ENCODE measurements at places on chromosomes 2 and 18. TPM values are rescaled to one million over a fixed set of nuclear protein-coding genes. Genes with fewer than 3 reads are reported as not detected.
A peak's percentile ranks its signal among the peaks of the same experiment; 100 is the strongest.

The BABAM2 gene
- 25.6 TPM for total RNA-seq

The CNRIP1 gene
- 39.8 TPM for total RNA-seq

The UGT1A10 gene
- not detected for total RNA-seq

DNA sequence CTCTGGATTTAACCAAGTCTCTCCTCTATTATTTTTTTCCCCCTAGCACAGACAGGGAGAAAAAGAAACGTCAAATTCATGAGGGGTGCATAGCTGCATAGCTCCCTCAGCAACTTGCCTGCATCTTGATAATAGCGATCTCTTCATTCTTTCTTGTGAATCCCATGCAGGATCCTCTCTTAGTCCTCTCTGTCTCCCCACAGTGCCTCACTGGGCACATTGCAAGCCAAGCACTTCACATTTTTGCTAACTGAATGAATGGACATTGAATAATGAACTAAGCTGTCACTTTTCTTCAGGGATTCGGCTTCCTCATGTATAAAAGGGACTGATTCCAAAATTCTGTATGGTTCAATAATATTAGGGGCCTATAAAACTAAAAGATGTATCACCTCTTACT is 2.9 kb upstream of the EPB41L3 start:
- H3K27me3 ChIP-seq, result no peaks in the 10 kb centered on the region
- peak; percentile 74 for DNase-seq
- H3K36me3 ChIP-seq, result no peaks in the 10 kb centered on the region
- H3K27ac ChIP-seq, result no peak overlapping the region
- no peak overlapping the region for H3K4me3 ChIP-seq
- no peaks in the 10 kb centered on the region for H3K4me1 ChIP-seq

DNA sequence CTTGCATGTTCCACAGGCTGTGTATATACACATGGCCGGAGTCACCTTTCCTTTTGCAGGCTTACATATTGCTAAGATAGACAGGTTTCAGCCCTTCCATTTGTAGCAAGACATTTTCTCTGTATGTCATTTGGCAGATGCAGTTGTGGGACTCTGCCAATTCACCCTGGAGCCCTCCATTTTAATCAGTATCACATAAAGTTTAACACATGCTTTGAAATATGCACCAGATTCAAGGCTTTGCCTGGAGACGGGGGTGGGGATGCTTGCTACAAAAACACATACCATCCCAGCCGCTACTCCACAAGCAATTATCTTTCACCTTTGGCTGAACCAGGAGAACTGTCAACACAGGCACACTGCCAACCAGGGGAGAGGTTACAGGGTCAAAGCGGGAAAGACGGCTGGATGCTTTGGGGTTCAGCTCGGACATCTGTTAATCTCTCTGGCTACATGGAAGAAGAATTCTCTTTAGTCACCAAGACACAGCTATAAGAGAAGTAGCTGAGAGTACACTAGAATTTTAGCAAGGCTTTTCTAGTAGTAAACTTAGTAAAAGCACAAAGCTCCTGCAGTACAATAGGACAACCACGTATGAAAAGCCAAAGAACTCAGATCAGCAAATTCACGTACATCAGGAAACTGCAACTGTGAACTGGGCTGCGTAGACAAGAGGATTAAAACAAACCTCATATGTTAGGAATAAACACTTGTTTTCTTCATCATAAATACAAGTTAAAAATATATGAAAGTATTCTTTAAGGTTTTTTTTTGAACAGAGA is 130.9 kb downstream of the EXOC6B start:
- H3K4me1 ChIP-seq, result peaks cover 3% of the 10 kb centered on the region
- peak; percentile 88 for DNase-seq
- H3K36me3 ChIP-seq, result no peaks in the 10 kb centered on the region
- no peak overlapping the region for H3K27ac ChIP-seq
- no peak overlapping the region for H3K4me3 ChIP-seq

GRCh38 chr18:37424507-37424906 is 141.1 kb downstream of the CELF4 start:
- no peaks in the 10 kb centered on the region for H3K27me3 ChIP-seq
- no peak for DNase-seq
- H3K36me3 ChIP-seq, result no peaks in the 10 kb centered on the region
- no peak overlapping the region for H3K27ac ChIP-seq

GRCh38 chr2:50956886-50957285 is 75.0 kb downstream of the NRXN1 start:
- no peaks in the 10 kb centered on the region for H3K36me3 ChIP-seq
- no peak overlapping the region for H3K27ac ChIP-seq

GRCh38 chr2:26292646-26293045 is 47.9 kb downstream of the HADHB start:
- H3K4me1 ChIP-seq, result peaks cover 2% of the 10 kb centered on the region
- no peak overlapping the region for H3K27ac ChIP-seq
- DNase-seq, result peak; percentile 28
- peaks cover 3% of the 10 kb centered on the region for H3K36me3 ChIP-seq
- no peaks in the 10 kb centered on the region for H3K27me3 ChIP-seq
- no peak overlapping the region for H3K4me3 ChIP-seq

DNA sequence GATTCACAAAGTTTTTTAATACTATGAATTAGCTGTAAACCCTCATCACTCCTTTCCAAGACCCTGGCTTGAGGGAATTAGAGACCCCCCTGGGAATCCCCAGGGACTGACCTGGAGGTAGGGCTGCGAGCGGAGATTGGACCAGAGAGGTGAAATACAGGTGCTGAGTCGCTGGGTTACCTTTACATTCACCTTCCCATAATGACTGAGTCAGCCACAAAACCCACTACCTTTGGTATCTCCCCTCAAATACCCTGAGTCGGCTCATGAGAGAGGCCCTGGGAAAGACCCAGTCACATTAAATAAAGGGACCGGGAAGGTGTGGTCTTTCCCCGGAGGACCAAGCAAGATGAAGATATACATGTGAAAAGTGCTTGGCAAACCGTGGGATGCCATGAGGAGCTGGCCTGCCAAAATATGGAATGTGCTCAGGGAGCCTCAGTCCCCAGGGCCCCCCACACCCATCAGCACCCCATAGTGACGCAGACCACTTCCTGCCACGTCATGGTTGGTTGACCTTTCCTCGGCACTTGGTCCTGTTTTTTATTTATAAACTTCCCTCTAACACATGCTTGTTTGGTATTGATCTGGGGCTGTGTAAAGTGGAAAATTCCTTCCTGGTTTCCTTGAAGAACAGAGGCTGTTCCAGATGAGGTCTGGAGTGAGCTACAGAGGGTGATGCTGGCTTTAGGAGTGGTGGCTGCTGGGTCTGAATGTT is 51.4 kb downstream of the IL1RL2 start:
- H3K36me3 ChIP-seq, result no peaks in the 10 kb centered on the region
- peaks cover 3% of the 10 kb centered on the region for H3K4me1 ChIP-seq
- peak; percentile 86 for DNase-seq
- no peaks in the 10 kb centered on the region for H3K27me3 ChIP-seq
- no peak overlapping the region for H3K4me3 ChIP-seq

DNA sequence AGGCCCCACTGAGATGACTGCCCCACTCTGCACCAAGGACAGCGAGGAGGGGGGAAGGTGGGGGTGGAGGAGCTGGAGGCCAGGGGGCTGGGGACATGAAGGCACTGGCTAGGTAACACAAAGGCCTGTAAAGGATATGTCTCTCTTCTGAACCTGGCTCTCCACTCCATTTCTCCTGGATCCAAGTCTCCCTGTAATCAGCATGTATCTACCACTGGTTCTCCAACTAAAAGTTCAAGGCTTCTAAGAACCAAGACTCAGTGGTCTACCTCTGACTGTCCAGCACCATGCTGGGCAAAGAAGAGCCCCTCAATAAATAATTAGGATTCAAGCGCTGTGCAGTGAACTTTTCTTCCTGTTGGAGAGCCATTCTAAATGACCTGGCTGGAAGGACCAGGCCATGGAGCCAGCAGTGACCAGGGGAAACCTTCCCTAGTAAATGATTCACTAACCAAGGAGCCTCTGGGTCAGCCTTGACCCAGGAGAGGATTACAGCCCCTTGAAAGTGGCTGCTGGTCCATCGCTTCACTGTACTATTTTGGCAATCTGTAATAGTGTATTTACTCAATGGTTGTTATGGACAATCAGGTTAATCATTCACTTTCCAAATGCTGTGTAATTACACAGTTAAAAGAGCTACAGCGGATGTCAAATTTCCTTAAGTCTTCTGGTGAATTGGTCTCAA is 73.2 kb downstream of the BCL11A start:
- H3K36me3 ChIP-seq, result no peaks in the 10 kb centered on the region
- no peak overlapping the region for H3K4me3 ChIP-seq
- no peaks in the 10 kb centered on the region for H3K27me3 ChIP-seq
- no peak for DNase-seq
- peaks cover 7% of the 10 kb centered on the region for H3K4me1 ChIP-seq
- no peak overlapping the region for H3K27ac ChIP-seq

DNA sequence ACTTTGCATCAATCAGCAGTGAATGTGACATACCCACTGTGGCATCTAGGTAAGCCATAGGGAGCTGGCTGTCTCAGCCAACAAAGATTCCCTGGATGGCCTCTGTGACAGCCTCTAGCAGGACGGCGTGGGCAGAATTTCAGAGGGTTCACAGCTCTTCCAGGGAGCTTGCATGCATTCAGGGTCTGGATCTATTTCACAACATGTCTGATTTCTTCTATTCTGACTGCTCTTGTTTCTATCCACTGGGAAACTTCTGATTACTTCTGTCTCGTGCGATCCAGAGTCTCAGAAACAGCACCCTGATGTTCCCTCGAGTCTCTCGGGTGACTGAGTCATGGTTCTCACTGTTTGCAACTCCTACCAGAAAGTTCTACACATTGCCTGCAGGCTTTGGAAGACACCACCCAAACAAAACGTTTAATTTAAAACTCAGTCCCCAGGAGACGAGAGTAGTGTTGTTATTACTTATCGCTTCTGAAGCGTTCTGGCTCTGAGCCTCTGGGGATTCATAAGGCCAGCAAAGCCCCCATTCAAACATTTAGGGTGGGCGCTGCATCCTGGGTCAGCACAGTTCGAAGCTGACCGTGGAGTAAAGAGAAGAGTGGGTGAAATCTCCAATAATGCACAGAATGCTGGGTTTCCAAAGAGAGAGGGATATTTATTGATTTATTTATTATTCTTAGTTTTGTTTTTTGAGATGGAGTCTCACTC is 41.9 kb upstream of the ODC1 start:
- peaks cover 16% of the 10 kb centered on the region for H3K27me3 ChIP-seq
- H3K4me1 ChIP-seq, result no peaks in the 10 kb centered on the region
- no peaks in the 10 kb centered on the region for H3K36me3 ChIP-seq
- no peak for DNase-seq

GRCh38 chr2:139478165-139478914 is 698.1 kb upstream of the NXPH2 start:
- no peaks in the 10 kb centered on the region for H3K36me3 ChIP-seq
- no peak for DNase-seq
- H3K27me3 ChIP-seq, result no peaks in the 10 kb centered on the region
- H3K4me3 ChIP-seq, result no peak overlapping the region

- H3K36me3 ChIP-seq, result no peaks in the 10 kb centered on the region
- no peak for DNase-seq
- H3K27me3 ChIP-seq, result no peaks in the 10 kb centered on the region
- no peaks in the 10 kb centered on the region for H3K4me1 ChIP-seq
Measured at GRCh38 chr18:7856733-7857132, 289.6 kb downstream of the PTPRM start.

DNA sequence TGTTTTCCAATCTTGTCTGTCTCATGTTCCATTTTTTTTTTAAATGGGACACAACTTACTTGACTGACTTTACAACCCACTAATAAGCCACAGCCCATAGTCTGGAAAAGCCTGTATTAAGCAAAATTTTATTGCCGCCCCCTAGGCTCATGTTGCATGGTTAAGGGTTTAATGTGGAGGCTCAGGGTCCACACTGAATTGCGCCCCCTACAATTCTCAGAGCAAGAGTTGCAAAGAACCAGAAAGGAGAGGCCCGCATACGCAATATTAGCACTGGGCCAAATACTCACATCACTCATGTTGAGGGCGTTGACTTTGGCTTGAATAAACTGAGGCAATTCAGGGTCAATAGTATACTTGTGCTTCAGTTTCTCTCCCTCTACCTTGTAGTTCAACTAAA is 65.5 kb downstream of the NEB start:
- H3K27me3 ChIP-seq, result no peaks in the 10 kb centered on the region
- H3K27ac ChIP-seq, result no peak overlapping the region
- no peaks in the 10 kb centered on the region for H3K4me1 ChIP-seq
- H3K4me3 ChIP-seq, result no peak overlapping the region
- DNase-seq, result no peak
- no peaks in the 10 kb centered on the region for H3K36me3 ChIP-seq

DNA sequence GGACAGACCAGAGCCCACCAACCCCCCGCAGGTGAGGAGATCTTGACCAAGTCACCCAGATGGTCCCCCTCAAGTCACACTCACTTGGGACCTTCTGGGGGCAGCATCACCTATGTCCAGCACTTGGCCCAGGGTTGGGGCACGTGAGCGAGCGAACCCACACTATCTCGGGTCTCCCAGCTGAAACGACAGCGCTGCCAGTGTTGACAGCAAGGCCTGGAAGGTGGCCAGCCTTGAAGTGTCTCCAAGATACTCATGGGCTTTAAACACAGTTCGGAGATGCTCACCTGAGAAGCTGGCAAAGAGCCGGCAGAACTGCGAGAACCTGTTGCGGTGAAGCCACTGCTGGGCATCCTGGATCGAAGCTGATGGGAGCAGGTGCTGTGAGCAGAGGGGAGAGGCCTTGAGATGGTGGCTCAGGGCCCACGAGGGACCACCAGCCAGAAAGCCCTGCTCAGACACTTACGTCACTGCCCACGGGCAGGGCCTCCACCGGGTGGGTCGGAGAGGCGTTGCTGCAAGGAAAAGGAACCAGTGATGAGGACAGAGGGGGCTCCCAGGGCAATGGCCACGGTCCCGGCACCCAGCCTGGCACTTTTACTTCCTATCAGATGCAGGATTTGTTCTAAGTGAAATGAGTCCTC is 47.5 kb downstream of the TFCP2L1 start:
- no peak overlapping the region for H3K4me3 ChIP-seq
- peaks cover 12% of the 10 kb centered on the region for H3K27me3 ChIP-seq
- H3K36me3 ChIP-seq, result no peaks in the 10 kb centered on the region

DNA sequence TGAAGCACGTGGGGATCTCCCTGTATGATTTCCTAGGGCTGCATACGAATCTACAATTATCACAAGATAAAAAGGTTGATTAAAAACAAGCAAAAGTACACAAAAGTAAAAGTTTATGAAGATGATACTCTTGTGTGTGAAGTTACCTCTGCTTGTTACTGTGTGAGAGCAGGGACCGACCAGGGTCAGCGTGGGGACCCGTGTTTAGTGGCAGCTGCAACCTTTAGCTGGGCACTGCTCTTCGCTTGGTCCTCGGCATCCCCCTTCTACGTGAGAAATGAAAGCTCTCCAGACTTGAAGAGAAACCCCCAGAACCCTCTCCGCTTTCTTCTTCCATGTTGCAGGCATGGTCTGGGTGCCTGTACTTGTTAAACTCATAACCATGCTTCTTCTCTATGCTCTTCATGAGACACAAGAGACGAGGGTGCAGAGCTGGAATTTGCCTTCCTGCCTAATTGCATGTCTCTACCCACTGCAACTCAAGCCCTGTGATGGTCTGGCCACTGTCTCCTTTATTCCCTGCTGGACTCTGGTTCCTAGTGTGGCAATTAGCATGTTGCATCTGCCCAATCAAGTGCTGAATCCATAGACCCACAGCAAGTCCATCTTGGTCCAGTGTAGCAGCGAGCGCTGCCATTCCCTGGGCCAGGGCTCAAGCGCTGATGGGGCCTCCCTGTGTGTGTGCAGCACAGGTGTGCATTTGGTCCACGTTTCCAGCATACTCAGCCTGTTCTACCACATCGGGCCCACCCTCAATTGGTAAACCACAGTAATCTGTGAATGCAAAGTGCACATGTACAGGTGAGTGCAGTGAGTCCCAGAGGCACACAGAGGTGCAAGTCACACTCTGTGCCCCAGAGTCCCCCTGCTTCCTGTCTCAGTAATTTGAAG is 88.5 kb downstream of the TWIST2 start:
- H3K4me3 ChIP-seq, result no peak overlapping the region
- no peaks in the 10 kb centered on the region for H3K36me3 ChIP-seq
- DNase-seq, result no peak
- H3K27ac ChIP-seq, result no peak overlapping the region
- H3K27me3 ChIP-seq, result no peaks in the 10 kb centered on the region
- peaks cover 11% of the 10 kb centered on the region for H3K4me1 ChIP-seq

Data from fibroblast of lung (primary cell).